GM19239 (cell line): ENCODE measurements at places on chromosomes 3 and 15.

- no peak for DNase-seq
Observed at GRCh38 chr15:52566889-52567288, 1.9 kb downstream of the ARPP19 start.

GRCh38 chr3:49377483-49377882 lies 19.3 kb upstream of the GPX1 start:
- DNase-seq: no peak

GRCh38 chr15:48541341-48542278 lies 103.9 kb downstream of the FBN1 start:
- DNase-seq: peak; percentile 27

DNA sequence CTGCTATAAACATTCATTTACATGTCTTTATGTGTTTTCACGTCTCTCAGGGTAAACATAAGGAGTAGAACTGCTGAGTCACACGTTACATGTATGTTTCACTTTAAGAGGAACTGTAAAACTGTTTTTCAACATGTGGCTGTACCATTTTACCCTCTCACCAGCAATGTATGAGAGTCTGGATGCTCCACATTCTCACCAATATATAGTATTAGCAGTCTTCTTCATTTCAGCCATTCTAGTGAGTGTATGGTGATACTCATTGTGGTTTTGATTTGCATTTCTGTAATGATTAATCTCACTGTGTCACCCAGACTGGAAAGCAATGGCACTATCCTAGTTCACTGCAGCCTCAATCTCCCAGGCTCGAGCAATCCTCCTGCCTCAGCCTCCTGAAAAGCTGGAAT lies 37.1 kb downstream of the PHC3 start:
- DNase-seq: no peak

DNA sequence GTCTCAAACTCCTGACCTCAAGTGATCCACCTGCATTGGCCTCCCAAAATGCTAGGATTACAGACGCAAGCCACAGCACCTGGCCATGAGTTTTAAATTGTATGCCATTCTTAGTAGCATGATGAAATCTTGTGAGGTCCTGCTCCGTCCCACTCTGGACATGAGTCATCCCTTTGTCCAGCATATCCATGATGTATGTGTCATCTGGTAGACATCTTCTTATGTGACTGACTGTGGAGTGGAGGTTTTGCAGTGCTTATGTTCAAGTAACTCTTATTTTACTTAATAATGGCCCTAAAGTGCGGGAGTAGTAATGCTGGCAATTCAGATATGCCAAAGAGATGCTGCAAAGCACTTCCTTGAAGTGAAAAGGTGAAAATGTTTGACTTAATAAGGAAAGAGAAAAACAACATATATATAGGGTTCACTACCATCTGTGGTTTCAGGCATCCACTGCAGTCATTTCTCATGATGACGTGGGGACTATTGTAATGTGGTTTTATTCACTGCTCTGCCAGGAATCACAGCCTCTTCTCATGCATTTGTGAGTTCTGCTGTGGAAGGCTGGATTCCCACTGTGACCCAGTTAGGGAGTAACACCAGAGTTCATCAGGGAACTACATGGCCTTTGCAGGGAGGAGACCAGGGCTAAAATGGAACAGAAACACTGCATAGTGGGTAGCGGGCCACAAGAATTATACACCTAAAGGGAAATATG lies 204.6 kb upstream of the STRIT1 start:
- no peak for DNase-seq

GRCh38 chr3:66499881-66500575 lies 794 bp downstream of the LRIG1 start:
- no peak for DNase-seq

DNA sequence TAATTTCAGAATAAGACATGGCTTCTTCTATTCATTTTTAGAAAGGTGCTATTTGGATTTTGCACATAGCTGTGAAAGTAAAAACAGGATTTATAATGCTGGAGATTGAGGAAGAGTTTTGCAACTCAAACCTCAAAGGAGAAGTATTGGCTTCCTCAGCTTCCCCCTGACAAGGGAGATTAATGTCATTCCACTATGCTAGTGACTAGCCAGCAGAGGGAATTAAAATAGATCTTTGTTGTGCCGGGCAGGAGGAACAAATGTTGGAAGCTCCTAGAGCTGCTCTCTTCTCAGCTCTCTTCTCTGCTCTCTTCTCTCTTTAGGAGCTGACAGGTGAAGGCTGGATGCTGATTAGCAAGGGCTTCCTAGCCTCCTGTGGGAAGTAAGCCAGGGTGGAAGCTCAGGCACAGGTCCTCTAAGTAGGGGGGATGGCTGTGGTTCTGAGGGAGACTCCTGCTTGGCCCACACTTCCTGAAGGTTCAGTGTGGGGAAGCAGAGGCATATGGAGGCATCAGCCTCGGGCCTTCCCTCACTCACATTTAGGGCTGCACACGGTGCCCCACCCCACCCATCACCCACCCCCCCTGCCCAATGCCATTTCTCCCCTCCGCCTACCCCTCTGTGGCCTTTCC lies 29.6 kb downstream of the CX3CR1 start:
- DNase-seq: no peak
